ENCODE measurements at places on chromosomes 7 and 10.

DNA sequence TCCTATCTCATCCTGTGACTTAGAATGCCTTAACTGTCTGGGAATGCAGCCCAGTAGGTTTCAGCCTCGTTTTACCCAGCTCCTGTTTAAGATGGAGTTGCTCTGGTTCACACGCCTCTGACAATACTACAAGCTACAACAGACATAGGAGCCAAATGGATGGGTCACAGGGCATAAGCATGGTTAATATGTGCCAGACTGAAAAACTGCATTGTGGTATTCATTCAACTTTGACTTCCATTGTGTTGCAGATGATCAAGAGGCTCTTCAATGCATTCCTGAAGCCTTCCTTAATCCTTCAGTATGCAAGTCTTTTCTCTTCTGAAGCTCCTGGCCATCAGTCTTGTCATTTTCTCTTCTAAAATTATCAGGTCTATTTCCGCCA is 20.3 kb upstream of the RNF32 start:
- no peak for DNase-seq

DNA sequence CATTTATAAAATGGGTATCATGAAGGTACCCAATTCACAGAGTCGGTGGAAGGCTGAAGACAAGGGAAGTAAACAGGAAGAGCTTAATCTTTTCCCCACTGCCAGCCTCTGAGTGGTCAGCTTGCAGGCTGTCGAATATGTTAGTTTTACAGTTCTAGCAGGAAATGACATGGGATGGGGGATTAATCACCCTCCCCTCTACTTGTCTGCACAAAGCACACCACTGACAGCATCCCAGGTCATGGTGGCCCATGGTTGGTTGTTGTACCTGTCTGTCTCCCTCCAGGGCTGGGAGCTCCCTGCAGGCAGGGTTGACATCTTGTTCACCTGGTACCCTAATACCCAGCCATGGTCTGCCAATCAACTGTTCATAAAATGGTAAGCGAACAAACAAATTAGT is 55.6 kb downstream of the GRB10 start:
- no peak for DNase-seq

DNA sequence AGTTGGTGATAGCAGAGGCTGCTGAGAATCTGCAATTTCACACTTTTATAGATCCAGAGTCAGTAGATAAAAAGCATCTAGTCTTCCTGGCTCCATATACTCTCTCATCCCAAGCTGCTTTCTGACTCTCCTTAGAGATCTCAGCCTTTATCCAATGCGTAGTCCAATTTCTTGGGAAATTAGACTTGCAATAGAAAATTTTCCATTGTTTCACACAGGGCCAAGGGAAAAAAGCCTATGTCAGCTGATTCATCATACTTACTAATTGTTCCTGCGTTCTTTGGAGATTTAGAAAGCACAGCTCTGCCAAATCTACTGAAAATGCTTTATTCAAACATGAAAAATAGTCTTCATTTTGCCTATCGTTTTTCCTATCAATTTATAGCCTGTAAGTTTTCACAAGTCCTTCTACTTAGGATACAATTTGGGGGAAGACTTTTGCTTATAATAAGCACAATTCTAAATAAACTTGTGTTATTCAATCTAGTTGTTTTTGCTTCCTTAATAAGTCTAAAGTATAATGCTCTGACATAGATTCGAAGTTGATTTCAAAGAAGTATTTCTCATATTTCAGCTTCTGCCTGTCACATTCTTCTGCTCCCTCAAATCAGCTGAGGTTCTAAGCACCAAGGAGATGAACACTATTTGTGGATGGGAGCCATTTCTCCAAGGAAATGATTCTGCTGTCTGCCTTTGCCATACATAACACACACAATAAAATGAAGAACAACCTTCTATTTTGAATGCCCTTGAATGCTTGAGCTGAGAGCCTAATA is 165.4 kb downstream of the ADAM12 start:
- no peak for DNase-seq

- DNase-seq, result no peak
These were observed 339.4 kb downstream of the SFMBT2 start for GRCh38 chr10:7071421-7071820.

GRCh38 chr7:139341776-139342226 is 664 bp downstream of the FMC1 start:
- no peak for DNase-seq

DNA sequence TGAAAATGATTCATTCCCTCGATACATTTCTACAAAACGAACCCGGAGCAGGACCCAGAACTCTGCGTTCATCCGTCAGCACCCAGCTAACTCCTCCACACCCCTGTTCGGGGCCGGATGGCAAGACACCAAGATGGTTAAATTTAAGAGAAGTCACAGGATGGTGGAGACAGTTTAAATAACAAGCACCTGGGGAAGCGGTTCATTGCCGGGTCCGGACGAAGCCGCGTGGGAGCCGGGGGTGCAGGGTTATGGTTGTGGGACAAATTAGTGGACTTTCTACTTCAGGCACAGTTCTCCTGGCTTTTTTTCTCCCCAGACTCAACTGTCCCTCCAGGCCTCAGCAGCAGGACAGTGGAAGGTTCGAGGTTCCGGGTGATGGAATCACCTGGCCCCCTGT is 45.4 kb downstream of the ASB13 start:
- DNase-seq, result no peak

DNA sequence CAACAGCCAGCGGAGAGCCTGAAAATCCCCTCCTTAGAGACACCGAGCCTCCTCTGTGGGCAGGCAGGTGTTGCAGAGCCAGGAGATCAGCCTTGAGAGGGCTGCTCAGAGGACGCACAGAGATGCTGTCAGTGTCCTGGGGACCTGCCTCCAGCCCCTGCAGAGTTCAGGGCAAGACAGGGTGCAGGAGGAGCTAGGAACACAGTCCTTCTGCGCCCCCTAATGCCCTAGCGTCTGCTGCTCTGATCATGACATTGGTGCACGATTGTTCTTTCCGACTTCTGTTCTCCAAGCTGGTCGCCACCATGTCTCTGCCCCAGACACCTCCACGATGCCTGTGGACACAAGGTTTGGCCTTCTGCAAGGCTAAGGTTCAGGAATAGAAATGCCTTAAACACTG is 613.7 kb upstream of the MKI67 start:
- DNase-seq, result no peak

DNA sequence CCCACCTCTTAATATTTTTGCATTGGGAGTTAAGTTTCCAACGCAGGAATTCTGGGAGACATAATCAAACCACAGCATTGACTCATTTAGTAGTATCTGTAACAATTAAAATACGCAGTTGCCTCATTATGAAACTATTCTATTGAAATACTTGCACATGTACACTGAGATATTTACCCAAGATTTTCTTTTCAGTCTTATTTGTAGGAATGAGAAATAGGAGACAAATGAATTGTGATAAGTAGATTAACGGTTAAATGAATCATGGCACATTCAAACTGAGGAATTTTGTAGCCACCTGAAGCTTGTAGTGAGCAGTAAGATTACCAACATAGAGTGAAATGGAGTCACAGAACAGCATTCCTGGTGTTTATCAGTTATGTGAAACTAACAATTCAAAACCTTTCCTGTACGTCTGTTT is 18.1 kb downstream of the RP9 start:
- DNase-seq, result no peak

DNA sequence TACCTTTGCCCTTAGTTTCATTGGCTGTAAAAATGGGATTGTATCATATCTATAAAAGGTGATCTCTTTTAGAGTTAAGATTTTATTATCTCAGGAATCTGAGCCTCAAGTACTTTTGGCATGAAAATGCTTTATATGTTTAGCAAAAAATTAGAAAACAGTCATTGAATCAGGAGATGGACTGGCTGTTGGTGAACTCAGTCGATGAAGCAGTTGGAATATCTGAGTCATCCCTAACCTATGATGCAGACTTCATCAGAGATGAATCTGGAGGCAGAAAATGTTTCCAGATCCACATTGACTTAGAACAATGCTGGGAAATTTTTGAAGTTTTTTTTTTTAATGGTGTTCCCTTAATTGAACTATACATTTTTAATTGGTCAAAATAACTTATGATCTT is 228.5 kb downstream of the SLC25A13 start:
- DNase-seq, result no peak

DNA sequence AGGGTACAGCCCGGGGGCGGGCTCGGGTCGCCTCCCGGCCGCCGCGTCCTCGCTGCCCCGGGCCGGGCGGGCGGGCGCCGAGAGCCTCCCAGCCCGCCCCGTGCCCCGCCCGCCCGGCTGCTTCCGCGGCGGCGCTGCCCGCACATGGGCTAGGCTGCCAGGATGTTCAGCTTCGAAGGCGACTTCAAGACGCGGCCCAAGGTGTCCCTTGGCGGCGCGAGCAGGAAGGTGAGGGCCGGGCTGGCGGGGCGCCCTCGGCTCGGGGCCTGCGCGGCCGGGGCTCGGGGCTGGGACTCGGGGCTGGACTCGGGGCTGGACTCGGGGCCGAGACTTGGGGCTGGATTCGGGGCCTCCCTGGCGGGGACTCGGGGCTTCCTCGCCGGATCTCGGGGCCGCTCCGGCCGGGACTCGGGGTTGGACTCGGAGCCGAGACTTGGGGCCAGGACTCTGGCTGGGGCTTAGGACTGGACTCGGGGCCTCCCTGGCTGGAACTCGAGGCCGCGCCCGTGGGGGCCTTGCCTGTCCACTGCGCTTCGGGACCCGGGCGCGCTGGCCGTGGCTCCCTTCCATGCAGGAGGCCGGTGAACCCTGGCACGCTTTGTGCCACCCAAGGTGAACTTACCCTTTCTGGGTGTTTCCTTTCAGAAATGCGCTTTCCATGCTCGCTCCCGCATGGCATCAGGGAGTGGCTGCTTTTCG is 534 bp downstream of the UBE3C start:
- DNase-seq, result no peak

- no peak for DNase-seq
These were observed 31.8 kb upstream of the SFTPD start for GRCh38 chr10:79980711-79981110.

GRCh38 chr10:124343351-124344265 is 75.1 kb downstream of the OAT start:
- DNase-seq, result no peak

DNA sequence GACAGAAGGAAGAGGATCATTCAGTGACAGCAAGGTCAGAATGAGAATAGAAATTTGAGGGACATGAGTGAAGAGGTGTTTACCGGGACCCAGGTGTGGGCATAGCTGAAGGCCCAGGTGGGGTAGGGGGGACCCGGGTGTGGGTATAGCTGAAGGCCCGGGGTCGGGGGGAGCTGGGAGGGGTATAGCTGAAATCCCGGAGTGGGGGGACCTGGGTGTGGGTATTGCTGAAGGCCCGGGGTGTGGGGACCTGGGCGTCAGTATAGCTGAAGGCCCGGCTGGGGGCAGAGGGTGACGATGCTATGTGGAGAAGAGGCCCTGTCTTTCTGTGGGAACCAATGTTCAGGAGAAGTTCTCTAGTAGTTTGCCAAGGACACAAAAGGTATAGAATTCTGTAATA is 183.0 kb upstream of the PITRM1 start:
- DNase-seq, result no peak

- no peak for DNase-seq
These were observed 403 bp upstream of the ENO4 start for GRCh38 chr10:116848944-116849247.

- DNase-seq, result no peak
These were observed 135.1 kb downstream of the CHN2 start for GRCh38 chr7:29329686-29330085.

DNA sequence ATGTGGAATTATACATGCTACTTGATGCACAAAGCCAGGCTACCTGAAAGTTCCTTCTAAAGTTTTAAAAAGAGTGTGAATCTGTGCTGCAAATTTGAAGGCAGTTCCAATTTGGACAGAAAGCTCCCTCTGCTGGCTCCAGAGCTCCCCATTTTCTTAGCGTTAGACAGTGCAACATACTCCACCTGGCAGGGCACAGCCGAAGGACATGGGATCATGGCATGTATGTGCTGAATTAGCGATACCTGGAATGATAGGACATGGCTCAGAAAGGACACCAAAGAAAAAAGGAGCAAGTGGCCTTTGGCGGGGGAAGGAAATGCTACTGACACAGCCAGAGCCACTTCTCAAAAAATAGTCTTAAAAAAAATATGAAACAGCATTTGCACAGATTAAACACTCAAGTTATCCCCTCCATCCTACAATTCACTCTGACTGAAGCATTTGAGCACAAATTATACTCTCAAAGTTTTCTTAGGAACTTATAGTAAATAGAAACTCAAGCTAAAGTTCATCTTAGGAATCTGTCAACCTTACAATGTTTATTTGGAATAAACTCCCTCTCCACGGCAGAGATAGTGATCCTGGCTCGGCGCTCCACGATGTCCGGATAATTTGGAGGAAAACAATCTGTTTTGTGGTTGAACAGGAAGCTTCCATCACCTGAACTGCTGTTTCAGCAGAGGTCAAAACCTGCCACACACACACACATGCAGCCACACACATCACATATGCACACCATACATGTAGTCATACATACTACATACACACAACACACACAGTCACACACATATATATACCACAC is 80.0 kb downstream of the C7orf25 start:
- DNase-seq, result no peak

GRCh38 chr10:11074536-11075267 is 57.0 kb downstream of the CELF2 start:
- no peak for DNase-seq

GRCh38 chr7:50808282-50808888 is 25.7 kb upstream of the GRB10 start:
- DNase-seq, result no peak

GRCh38 chr7:135405969-135406368 is 103.9 kb downstream of the CNOT4 start:
- no peak for DNase-seq

- no peak for DNase-seq
These were observed 58.0 kb downstream of the LSMEM1 start for GRCh38 chr7:112538726-112539255.

DNA sequence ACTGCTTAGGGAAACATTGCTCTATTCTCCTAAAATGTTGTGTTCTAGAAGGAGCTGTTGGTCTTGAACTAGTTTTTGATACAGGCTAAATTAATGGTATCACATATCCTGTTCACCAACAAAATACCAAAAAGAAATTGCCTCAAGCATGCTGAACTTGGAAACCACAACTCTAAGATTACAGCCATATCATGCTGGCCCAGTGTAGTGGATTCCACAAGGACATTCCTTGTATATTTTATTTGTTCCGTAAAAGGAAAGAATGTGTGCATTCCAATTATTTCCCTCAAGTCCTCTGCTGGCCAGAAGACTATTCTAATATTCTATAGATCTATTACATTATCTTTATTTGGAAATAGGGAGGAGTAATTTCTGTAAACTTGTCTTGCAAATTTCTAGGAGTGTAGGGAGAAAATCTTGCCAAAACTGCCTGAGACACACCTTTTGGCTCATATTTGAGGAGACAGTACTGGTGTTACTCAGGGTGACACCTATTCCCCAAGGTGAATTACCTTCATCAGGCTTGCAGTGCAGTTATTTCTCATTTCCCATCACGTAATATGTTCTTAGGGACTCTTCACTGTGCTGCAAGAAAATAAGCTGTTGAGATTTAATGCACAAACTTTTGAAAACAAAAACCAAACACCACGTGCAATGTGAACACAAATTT is 1.9 kb upstream of the NEBL start:
- no peak for DNase-seq

- DNase-seq, result no peak
These were observed 1.5 kb upstream of the JAZF1 start for GRCh38 chr7:28182071-28182471.

- no peak for DNase-seq
These were observed 6.1 kb upstream of the PCBD1 start for GRCh38 chr10:70894416-70894815.

GRCh38 chr10:20593649-20594048 is 303.5 kb downstream of the NEBL start:
- DNase-seq, result no peak
